ENCODE measurements at places on chromosomes 5 and 9.

- H3K36me3 ChIP-seq: no peaks in the 10 kb centered on the region
- H3K27ac ChIP-seq: no peak overlapping the region
- no peak overlapping the region for H3K4me3 ChIP-seq
- no peak for DNase-seq
- no peaks in the 10 kb centered on the region for H3K27me3 ChIP-seq
Measured at GRCh38 chr5:122656160-122656559, 118.7 kb upstream of the SNX2 start.

GRCh38 chr9:86945728-86946200 is 1.5 kb downstream of the GAS1 start:
- H3K36me3 ChIP-seq: no peaks in the 10 kb centered on the region
- peak overlapping the region; percentile 63 for H3K4me3 ChIP-seq
- DNase-seq: no peak
- H3K4me1 ChIP-seq: 0 out of 2 replicates have a peak, but pooled peaks cover 4% of the 10 kb centered on the region

GRCh38 chr9:80928697-80929096 is 760.6 kb downstream of the TLE1 start:
- no peak for DNase-seq
- H3K4me1 ChIP-seq: no peaks in the 10 kb centered on the region
- no peaks in the 10 kb centered on the region for H3K27me3 ChIP-seq
- H3K4me3 ChIP-seq: no peak overlapping the region
- H3K27ac ChIP-seq: no peak overlapping the region

DNA sequence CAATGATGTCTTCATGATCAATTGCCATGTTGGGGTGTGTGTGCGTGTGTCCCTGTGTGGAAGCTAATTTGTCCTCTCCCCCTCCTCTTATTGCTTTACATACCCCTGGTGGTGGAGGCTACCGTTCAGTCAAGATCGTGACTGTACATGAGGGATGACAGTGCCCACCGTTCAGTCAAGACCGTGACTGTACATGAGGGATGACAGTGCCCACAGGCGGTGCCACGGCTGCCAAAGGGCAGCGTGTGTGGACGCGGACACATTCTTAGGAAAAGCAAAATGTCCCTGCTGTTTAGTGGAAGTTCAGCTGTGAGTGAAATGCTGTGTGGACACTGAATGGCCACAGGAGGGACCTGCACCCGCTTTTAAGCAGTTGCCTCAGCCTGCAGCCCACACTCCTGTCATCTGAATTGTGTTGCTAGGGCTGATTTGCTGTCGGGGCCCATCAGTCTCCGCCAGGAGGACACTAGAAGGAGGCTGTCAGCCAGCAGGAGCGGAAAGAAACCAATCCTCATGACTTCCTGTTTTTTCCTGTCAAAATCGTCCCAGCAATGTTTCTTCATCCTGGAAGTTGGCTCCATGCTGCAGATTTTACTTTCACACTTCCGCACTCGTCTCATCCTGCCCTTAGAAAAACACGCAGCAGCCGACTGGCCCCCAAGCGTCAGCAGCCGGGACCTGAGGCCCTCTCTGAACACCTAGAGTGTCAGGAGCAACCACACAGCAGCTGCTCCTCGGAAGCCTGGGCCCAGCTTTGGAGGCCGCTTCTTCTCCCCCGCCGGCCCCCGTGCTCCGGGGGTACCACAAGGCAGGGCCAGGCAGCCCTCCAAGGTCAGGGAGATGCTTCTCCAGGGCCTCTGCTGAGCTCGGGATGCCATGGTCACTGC is 9.1 kb downstream of the OR2V1 start:
- peaks cover 22% of the 10 kb centered on the region for H3K4me1 ChIP-seq
- H3K36me3 ChIP-seq: no peaks in the 10 kb centered on the region
- no peaks in the 10 kb centered on the region for H3K27me3 ChIP-seq

DNA sequence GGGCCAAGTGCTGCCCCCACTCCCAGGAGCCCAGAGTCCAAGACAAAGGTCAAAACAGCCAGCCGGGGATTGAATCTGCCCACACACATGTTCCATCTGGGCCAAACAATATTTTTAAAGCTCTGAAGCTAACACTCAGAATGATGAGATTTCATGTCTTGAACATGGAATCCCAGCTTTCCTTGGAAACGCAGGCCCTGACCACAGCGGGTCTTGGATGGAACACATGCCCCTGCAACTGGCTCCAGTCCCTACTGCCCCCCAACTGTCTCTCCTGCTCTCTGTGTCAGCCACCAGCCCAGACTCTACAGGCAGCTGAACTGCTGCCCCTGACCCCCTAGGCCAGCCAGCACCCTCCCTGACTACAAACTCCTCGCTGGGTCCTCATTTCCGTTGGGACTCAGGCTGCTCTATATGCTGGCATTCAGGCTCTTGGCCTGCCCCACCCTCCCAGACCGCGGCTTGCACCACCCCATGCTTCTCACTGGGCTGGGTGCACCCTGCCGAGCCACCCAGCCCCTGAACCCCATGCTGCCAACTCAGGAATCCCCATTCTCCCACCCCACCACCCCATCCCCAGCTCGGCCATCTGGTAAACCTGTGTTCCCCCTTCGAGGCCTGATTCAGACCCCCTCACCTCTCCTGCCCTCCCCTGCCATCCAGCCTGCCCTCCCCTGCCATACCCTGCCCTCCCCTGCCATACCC is 71.7 kb downstream of the ADAMTS2 start:
- no peaks in the 10 kb centered on the region for H3K36me3 ChIP-seq
- H3K4me3 ChIP-seq: no peak overlapping the region
- DNase-seq: no peak
- no peak overlapping the region for H3K27ac ChIP-seq

DNA sequence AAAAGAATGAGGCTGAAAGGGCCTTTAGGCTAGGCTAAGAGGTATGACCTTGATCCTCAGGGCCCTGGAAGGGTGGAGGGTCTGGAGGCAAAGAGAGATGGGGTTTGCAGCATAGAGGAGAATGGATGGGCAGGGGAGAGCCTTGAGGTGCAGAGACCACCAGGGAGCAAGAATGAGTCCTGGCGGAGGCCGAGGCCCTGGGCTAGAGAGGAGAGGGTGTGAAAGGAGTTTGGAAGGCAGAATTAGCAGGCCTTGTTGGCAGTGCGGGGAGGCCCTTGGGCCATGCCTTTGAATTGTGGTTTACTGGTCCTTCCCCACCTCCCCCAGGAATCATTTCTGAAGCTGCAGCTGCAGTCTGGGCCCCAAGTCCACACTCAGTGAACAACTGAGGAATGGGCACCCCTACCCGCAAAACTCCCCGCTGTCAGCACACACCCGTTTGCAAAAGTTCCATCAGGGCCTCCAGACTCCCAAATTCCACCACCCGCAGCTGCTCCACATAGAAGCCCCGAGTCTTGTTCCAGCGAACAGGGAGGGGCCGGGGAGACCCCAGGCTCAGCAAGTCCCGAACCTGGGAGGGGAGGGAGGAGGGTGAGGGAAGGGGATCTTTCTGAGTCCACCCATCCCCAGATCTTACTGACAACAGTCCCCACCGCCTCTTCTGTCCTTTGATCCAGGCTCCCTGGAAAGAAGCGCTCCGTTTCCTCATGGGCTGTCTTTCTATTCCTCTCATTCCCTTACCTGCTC is 2.1 kb downstream of the KIF12 start:
- H3K4me1 ChIP-seq: no peaks in the 10 kb centered on the region
- H3K27me3 ChIP-seq: no peaks in the 10 kb centered on the region
- no peak overlapping the region for H3K4me3 ChIP-seq
- H3K27ac ChIP-seq: no peak overlapping the region

- peaks cover 5% of the 10 kb centered on the region for H3K27me3 ChIP-seq
- no peak overlapping the region for H3K27ac ChIP-seq
- no peaks in the 10 kb centered on the region for H3K36me3 ChIP-seq
- no peaks in the 10 kb centered on the region for H3K4me1 ChIP-seq
- H3K4me3 ChIP-seq: no peak overlapping the region
Measured at GRCh38 chr9:79644601-79645000, 72.8 kb downstream of the TLE4 start.

GRCh38 chr9:99870126-99870525 is 36.3 kb upstream of the STX17 start:
- H3K36me3 ChIP-seq: no peaks in the 10 kb centered on the region
- H3K27ac ChIP-seq: no peak overlapping the region
- H3K4me1 ChIP-seq: peaks cover 29% of the 10 kb centered on the region
- no peaks in the 10 kb centered on the region for H3K27me3 ChIP-seq
